ENCODE measurements at places on chromosomes 13 and 19.

- no peak for DNase-seq
Measured at GRCh38 chr13:102555914-102556553, 40.8 kb upstream of the TPP2 start.

- no peak for DNase-seq
Measured at GRCh38 chr13:86788616-86789015, 882.6 kb upstream of the SLITRK5 start.

- DNase-seq, result no peak
Measured at GRCh38 chr13:93967286-93967685, 512.2 kb downstream of the DCT start.

DNA sequence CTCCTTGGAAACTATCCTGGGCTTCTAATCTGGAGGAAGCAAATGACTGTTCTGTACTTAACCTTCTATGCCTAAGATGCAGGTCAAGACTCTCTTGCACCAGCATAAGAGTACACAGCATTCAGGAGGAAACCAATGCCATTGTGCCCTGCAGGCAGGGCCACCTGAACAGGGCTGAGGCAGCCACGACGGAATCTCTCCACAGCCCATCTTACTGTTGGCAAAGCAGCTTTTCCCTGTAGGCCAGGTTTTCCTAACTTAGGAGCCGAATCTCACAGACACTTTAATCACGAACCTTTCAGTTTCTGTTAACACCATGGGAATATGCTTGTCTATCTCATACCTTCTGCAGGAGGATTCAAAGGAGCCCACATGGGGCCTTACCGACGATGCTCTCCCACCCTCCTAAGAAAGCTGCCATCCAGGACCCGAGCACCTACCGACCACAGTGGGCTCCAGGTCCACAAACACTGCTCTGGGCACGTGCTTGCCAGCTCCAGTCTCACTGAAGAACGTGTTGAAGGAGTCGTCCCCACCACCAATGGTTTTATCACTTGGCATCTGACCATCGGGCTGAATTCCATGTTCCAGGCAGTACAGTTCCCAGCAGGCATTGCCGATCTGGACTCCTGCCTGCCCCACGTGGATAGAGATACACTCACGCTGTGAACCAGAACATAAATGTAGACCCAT, 2.6 kb downstream of the TUBA3C start:
- no peak for DNase-seq

- DNase-seq, result no peak
Measured at GRCh38 chr13:50908371-50908770, 1.2 kb upstream of the RNASEH2B start.

DNA sequence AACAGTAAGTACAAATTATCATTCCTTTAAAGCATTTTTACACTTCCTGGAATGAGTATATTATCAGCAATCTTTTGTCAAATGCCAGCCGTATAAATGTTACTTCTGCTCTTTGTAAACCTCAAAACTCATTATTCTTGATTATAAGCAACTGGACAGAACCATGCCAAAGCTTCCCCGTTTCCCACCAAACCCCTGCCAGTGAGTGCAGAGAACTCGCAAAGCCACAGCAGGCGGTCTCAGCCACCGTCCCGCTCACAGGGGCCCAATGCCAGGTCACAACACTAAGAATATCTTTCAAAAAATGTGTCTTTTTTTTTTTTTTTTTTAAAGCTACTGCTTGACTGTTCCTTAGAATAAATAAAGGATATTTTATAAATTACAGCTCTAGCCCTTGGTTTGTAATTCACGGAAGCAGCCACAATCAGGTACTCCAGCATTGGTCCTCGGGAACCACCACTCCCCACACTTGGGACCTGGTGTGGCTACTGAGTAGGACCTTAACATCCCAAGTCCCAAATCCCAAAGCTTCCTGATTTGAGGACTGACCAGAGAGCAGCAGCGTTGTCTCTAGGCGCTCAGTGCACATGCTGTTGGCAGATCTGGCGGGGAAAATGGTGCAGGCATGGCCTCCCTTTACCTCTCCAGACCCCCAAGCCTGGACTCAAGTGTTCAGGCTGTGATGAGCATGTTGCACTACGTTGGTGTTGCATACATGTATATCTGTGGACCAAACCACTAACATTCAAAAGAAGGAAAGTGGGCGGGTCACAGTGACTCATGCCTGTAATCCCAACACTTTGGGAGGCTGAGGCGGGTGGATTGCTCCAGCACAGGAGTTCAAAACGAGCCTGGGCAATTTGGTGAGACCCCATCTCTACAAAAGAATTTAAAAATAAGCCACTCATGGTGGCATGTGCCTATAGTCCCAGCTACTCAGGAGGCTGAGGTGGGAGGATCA, 19.0 kb downstream of the KCTD15 start:
- DNase-seq, result no peak

- no peak for DNase-seq
Measured at GRCh38 chr19:8489561-8490394, 12.7 kb downstream of the PRAM1 start.

DNA sequence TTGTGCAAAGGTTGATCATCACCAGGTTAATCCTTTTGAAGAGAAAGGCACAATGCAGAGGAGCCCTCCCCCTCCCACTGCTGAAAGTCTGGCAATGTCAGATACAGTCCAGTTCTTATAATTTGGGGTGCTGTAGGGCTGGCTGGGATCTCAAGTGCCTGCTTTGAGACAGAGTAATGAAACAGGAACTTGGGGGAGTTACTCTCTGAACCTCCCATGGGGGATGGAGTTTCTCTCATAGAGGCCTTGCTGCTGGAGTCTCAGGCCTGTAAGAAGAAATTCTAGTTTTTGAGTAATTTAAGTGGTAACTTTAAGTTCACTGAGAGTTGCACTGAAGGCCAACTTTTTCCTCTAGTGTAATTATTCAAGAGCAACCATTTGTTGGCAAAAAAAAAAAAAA, 410.5 kb downstream of the KCNRG start:
- no peak for DNase-seq

DNA sequence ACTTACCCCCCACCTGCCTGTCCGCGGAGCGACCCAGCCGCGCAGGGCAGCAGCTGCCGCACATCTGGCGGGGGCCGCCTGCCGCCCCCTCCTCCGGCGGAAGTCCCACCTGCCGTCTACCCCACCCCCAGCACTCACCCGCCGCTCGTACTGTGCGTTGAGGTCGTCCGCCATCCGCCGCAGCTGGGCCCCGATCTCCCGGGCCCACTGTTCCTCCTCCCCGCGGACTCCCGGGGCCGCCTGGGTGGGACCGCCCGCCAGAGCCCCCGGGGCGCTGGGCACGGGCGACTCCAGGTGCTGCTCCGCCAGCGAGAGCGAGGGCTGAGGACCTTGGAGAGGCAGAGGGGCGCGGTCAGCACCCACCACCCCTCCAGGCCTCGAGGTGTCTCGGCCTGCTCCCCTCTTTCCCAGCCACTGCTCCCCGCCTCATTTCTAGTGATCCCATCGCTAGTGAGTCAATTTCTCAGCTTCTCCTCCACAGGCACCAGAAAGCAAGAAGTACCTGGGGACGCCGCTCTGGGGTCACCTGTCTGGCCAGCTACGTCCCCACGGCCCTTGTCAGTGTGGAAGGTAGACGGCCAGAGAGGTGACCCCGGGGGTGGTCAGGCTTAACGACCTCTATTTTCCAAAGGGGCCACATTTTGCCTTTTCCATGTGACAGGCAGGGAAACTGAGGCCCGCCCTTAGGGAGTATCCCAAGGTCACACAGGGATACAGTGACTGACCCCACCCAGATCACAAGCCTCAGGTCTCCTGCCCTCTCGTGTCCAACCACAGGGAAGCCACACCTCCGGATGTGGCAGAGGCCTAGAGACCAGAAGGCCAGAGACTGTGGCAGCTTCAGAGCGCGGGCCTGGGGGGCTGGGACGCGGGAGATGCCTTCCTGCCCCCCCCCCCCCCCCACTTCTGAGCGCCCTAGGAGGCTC, 4.3 kb downstream of the BBC3 start:
- DNase-seq, result no peak

- DNase-seq, result no peak
Measured at GRCh38 chr13:99227331-99227900, 26.8 kb downstream of the UBAC2 start.

DNA sequence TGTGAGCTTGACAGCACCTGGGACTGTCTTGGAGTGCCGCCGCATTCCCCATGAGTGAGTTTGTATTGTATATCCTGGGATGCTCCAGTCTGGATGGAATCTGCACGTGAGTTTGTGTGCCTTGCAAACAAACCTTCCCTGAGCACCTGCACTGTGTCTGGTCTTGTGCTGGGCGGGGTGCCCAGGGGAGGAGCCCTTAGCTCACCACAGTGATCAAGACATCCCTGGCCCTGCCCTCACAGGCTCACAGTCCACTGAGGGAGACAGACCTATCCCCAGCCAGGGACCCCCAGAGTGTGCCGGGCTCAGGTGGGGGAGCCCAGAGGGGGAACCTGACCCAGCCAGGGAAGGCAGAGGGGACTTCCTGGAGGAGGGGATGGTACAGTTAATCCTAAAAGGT, 1.7 kb upstream of the BCAM start:
- DNase-seq, result no peak

GRCh38 chr13:59651479-59651878, 512.2 kb downstream of the DIAPH3 start:
- no peak for DNase-seq

DNA sequence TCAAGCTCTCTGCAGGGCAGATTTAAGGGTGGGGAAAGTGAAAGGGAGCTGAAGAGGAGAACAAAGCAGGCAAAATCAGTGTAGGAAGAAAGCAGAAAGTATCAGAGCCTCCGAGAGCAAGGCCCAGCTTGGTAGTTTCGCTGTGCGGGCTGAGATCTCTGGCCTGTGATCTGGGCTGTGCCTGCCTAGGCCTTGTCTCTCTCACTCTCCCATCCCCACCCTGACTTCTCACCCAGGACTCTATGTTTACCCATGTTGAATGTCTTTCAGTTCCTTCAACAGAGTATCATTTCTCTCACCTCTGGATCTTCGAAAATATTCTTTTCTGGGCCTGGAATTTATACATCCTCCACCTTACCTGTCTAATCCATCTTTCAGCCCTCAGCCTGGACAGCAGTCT, 391.3 kb downstream of the FOXO1 start:
- DNase-seq, result no peak

GRCh38 chr19:54133312-54133956, 4.1 kb upstream of the CNOT3 start:
- DNase-seq, result peak; percentile 34

- no peak for DNase-seq
Measured at GRCh38 chr19:9909251-9909650, 27.1 kb downstream of the OLFM2 start.
